ENCODE measurements at places on chromosomes 6 and 20. TPM values are rescaled to one million over a fixed set of nuclear protein-coding genes. Genes with fewer than 3 reads are reported as not detected.

The SRSF12 gene
- 14.5 TPM for total RNA-seq

The CLPSL2 gene
- not detected for total RNA-seq

GRCh38 chr6:158705386-158706126 is 55.7 kb downstream of the SYTL3 start:
- no peak overlapping the region for H3K4me3 ChIP-seq
- no peak overlapping the region for H3K27ac ChIP-seq
- H3K4me1 ChIP-seq, result peaks cover 11% of the 10 kb centered on the region
- no peaks in the 10 kb centered on the region for H3K27me3 ChIP-seq

- no peak overlapping the region for H3K27ac ChIP-seq
These were observed 7.7 kb upstream of the FOXF2 start for GRCh38 chr6:1381481-1382330.

- H3K4me3 ChIP-seq, result no peak overlapping the region
- H3K27ac ChIP-seq, result no peak overlapping the region
- H3K4me1 ChIP-seq, result peaks cover 12% of the 10 kb centered on the region
- no peaks in the 10 kb centered on the region for H3K36me3 ChIP-seq
- no peak for DNase-seq
- no peaks in the 10 kb centered on the region for H3K27me3 ChIP-seq
These were observed 3.1 kb downstream of the RAET1G start for GRCh38 chr6:149919834-149920225.

GRCh38 chr6:98977671-98978292 is 30.0 kb upstream of the FBXL4 start:
- no peaks in the 10 kb centered on the region for H3K27me3 ChIP-seq
- H3K4me1 ChIP-seq, result no peaks in the 10 kb centered on the region
- H3K4me3 ChIP-seq, result no peak overlapping the region
- H3K27ac ChIP-seq, result no peak overlapping the region
- H3K36me3 ChIP-seq, result no peaks in the 10 kb centered on the region

- peak overlapping the region; percentile 88 for H3K4me3 ChIP-seq
- H3K36me3 ChIP-seq, result no peaks in the 10 kb centered on the region
- peak; percentile 7 for DNase-seq
- peaks cover 6% of the 10 kb centered on the region for H3K4me1 ChIP-seq
- H3K27ac ChIP-seq, result peak overlapping the region; percentile 94
These were observed 662 bp downstream of the ZNF343 start for GRCh38 chr20:2507875-2508630.

DNA sequence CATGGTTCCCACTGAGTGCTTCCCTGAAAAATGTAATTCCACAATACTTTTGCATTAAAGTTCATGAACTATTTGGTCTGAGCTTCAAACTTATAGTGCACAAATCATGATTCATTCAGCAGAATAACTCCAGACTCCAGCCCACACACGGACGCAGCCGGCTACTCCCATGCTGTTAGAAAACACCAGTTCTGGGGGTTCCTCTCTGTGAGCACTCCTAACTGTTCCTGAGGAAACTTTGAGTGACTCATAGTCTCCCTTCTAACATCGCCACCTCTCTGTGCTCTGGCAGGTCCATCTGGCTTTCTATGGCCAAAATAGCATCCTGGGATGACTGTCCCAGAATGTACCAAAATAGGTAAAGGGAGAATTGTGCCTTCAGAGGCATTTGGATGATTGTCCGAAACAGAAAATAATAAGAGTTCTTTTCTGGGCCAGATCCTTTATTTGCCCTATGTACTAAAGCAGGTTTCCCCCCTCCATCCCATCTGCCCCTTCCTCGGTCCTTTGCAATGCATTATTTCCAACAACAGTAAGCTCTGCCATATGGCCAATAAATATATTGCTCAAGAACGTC is 32.3 kb upstream of the LY86 start:
- DNase-seq, result peak; percentile 30
- peak overlapping the region; percentile 48 for H3K27ac ChIP-seq

- no peaks in the 10 kb centered on the region for H3K36me3 ChIP-seq
- H3K27me3 ChIP-seq, result no peaks in the 10 kb centered on the region
- peaks cover 10% of the 10 kb centered on the region for H3K4me1 ChIP-seq
- H3K4me3 ChIP-seq, result no peak within 1 kb of the TSS
- H3K27ac ChIP-seq, result no peak within 1 kb of the TSS
These were observed at the start of gene SYCP2 for GRCh38 chr20:59933296-59933848. Gene SYCP2, minus strand, starts transcription at chr20:59933637. Its CDS starts 11,224 bp downstream, at chr20:59922413.

Measured in A673 (cell line).